ENCODE measurements at places on chromosomes 5 and 9. TPM values are rescaled to one million over a fixed set of nuclear protein-coding genes. Genes with fewer than 3 reads are reported as not detected.

Gene SPINK6
- total RNA-seq, result not detected

Gene CTXN3
- not detected for total RNA-seq

Gene ATP10B
- total RNA-seq, result under 0.01 TPM

Gene GABRA6
- total RNA-seq, result not detected

Gene SOX30
- not detected for total RNA-seq

Gene SH3PXD2B
- 22.9 TPM for total RNA-seq

Gene FOXD4L4
- 0.38 TPM for total RNA-seq

Gene CFAP90
- not detected for total RNA-seq

Gene NSG2
- total RNA-seq, result not detected

Measured in bladder microvascular endothelial cell (primary cell).